NCI-H1436 (cell line): ENCODE measurements at places on chromosomes 16 and 17.

DNA sequence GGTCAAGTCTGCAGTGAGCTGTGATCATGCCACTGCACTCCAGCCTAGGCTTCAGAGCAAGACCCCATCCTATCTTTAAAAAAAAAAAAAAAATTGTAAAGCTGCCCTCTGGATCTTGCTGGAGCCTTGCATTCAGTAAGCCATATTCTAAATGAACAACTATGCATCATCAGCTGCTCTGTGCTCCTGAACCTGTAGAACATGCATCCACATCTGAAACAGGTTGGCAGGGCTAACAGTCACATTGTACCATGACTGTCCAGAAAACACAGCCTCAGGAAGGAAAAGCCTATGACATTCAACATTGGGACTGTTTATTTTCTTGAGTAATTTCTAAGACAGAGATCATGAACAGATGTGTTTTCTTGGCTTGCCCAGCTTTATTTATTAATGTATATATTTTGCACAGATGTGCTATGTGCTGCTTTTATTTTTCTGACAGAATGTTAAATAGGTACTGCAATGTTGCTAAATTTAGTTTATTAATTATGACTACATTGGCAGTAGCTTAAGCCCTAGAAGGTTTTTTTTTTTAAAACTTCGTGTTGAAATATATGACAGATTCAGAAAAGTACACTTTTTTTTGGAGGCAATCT lies 19.8 kb downstream of the ACSF2 start:
- no peak for DNase-seq

DNA sequence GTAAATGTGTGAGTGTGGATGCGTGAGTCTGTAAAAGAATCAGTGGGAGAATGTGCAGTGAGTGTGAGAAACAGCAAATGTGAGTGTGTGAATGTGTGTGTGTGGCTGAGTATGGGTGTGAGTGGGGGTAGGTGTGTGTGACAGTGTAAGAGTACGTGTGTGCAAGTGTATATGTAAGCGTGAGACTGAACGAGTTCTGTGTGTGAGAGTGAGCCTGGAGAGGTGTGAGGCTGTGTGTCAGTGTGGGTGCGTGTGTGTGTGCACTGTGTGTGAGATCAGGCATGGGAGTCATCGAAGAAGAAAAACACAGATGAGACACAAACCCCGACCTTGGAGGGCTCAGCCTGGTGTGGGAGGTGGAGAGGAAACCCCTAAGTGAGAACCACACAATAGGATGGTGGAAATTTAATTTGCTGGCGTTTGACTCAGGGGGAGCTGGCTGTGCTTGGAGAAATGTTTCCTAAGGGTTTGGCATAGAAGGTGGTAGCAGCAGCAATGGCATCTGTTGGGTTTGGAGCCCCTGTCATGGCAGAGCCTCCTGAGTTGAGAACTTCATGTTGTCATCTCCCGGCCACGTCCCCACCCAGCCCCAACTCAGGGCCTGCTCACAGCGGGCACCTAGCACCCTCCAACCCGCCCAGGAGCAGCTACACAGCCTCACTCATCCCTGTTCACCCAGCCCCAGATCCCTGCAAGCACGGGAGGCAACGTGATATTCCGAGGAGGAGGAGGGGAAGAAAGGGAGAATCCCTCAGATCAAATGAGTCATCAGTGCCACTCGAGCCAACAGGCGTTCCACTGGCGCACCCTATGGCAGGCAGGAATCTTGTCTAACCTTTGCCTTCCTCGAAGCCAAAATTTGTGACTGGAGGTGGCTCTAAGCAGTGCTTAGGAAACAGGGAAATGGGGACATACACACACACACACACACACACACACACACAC lies 14.3 kb upstream of the NUBP1 start:
- DNase-seq, result no peak

DNA sequence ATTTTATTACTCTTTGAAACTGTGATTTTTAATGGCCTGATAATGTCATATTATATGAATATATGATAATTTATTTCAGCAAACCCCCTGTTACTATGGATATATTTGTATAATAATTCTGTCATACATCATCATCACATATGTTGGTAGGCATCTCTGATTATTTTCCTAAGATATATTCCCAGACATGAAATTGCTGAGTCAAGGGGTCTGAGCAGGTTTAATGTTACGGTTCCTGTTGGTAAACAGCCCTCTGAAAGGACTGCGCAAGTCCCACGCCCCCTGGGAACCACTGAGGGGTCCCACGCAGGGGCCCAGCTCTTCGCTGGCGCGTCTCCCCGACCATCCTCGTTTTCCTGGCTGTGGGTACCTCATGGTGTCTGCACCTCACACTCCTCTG lies 24.2 kb downstream of the SLC13A5 start:
- no peak for DNase-seq

DNA sequence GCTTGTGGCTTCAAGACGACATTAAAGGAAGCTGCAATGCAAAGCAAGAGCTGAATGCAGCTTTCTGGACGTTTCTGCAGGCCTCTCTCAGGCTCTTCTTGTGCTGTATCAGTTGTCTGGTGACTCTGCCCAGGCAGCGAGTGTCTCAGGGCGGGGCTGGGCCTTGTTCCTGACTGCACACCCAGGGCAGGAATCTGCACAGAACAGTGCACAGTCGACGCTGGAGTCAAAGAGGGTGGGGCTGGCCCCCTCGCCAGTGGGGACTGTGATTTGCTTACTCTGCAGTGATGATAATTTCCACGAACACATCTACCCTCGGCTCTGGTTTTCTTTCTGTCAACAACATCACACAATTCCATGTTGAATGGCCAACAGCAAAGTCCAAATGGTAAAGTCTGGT lies 60.7 kb downstream of the IRF8 start:
- DNase-seq, result no peak

DNA sequence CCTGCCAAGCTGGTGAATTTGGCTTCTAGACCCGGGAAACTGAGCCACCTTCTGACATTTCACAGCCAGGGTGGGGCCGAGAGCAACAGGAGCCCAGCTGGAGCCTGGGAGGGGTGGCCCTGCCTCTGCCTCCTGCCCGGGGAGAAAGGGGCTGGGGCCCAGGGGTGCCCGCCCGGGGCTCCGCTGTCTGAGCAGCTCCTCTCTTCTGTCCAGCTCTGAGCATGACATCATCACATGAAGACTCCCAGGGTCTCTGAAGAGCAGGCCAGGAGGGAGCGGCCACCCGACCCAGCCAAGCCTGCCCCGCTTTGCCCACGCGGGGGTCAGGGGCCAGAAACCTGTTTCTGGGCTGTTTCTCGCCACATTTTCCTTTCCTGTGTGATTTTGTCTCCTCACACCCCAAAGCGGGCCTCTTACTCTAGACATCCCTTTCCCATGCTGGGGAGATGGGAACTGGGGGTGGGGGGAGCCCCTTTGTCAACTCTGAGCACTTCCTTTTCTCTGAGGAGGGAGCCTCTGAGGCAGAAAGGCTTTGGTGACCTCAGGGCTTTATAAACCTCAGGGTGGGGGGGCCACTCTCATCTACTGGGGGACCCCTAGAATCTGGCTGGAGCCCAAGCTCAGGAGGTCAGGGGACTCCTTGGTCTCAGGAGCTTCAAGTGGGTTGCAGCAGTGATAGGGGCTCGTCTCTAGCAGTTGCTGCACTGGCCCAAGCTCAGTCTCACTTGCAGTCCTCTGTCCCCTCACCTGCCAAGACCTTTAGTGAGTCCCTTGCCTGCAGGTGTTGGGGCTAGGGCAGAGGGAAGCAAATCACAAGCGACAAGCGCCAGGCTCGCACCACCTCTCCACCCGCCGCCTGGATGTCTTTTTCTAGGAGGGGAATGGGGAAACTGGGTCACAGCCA lies 7.6 kb downstream of the UBALD2 start:
- DNase-seq, result no peak

DNA sequence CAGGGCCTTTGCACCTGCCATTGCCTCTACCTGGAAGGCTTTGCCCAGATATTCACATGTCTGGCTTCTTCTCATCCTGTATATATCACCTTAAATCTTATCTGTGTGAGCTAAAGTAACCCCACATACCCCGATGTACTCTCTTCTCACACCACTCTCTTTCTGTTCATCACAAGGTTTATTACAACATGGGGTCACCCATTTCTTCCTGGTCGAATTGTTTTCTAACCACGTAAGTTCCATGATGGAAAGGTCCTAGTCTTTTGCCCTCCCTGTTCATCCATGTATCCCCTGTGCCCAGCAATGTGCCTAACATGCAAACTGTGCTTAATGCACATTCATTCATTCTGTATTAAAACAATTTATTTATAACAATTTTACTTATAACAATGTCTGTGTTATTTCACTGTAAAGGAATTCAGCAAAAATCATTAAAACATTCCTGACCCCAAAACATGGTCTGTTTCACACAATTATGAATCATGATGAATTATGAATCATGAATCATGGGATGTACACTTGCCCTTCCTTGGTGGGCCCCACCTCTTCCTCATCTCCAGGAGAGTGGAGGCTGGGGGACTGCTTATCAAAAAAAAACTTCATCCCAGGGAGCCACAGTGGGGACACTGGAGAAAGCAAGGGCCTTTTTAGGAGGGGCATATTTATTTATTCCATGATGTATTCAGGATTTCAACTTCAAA lies 336.4 kb downstream of the GRIN2A start:
- DNase-seq, result no peak

DNA sequence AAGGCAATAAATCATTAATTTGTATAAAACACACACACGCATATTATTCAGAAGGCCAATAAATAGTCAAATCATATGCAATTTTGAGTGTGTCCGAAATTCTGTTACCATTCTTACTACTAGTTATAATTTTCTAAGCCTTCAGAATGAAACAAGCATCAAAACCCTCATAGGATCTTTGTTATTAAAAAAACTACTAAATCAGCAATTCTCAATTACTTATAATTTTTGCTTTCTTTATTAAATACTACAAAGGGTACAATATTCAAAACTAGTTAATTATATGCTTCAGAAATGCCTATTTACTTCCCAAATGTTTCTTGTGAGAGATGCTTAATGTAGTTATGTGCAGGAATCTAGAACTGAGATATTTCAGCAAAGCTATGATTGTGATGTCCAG lies 413.1 kb upstream of the KIF2B start:
- no peak for DNase-seq

DNA sequence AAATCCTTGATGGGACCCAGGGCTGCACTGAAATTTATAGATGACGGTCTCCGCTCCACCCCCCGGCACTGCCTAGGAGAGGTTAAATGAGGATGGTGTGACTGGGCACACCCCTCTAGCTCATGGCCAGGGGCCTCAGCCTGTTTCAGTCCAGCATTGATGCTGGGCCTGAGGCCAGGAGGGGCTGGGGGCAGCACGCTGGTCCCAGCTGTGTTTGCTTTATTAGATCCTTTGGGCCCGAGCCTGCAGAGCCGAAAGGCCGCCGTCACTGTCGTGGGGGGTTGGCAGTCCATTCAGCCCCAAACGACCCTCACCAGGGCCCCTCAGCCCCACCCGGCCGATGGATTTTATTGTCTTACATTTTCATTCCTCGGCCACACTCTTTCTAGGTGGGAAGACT lies 10.8 kb upstream of the DOK4 start:
- DNase-seq, result no peak

DNA sequence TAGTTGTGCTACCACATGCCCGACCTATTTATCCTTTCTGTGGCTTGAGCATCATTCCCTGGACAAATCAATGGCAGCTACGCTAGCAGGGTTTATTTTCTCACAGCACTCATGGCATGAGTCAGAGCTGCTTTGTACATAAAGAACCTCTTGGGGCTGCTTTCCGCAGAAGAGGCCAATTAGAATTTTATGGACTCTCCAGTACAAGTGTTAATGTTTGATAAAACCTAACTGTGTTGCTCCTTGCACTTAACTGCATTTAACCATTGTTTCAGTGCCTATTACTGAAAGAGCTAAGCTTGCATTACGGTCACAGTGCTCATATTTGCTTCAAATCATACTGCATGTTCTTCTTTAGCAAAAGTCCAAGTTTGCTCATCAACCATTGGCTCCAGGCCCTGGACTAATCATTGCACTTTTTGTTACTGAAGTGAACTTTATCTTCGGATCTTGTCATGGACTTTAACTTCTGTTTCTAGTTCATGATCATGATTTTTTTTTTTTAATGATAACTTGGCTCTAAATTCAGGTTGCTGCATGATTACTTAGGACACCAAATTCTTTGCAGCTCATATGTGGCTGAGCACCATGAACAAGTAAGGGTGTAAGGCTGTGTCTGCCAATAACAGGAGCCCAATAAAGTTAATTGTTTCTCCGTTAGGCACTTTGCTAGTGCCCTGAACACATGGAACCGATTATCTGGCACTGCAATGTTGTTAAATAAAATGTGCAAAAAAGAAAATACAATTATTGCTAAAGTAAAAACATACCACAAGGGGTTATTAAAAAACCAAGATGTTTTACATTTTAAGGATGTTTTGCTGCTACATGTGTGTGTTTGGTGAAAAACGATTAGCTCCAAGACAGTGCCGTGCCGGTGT lies 492.2 kb downstream of the KCNJ2 start:
- peak; percentile 91 for DNase-seq

GRCh38 chr16:28543072-28543471 lies 4.3 kb upstream of the NUPR1 start:
- DNase-seq, result no peak
